ENCODE measurements at places on chromosomes 16 and 17. TPM values are rescaled to one million over a fixed set of nuclear protein-coding genes. Genes with fewer than 3 reads are reported as not detected.

GRCh38 chr16:67395458-67396158, 2.3 kb upstream of the TPPP3 start:
- DNase-seq: no peak

Gene KRTAP4-9
- total RNA-seq: not detected

DNA sequence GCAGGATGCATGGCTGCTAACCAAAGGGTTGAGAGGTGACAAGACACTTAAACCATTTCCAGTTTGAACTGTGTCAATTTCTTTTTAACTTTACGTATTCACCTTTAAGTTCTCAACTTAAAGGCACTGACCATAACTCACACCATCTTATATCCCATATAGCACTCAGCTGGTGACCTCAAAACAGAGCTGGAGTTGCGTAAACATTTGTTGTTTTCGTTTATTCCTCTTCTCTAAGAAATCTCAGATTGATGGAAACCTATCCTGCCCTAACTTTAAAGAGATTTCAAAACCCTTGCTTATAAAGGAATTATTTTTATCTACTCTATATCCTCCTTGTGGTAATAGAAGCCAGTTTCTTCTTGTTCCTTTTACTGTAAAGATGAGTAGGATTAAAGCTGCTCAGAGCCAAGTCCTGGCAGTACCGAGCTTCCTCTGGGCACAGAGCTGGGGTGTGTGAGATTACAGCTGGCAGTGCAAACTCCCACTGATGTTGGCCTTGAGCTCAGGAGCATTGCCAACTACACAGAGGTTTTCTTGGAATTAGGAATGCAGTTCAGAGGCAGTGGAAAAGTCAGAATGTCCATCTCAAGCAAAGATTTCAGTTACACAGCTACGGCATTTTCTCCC, 1.3 kb downstream of the KCTD2 start:
- DNase-seq: no peak

Gene SEPTIN1
- total RNA-seq: 183 TPM

- peak; percentile 59 for DNase-seq
Measured at GRCh38 chr17:38870259-38871165, 654 bp downstream of the LASP1 start.

Gene HID1
- total RNA-seq: 0.64 TPM

Gene P3H4
- total RNA-seq: 5.9 TPM

Gene VKORC1
- total RNA-seq: 44.2 TPM

- DNase-seq: no peak
Measured at GRCh38 chr17:39753514-39754160, 15.9 kb downstream of the GRB7 start.

DNA sequence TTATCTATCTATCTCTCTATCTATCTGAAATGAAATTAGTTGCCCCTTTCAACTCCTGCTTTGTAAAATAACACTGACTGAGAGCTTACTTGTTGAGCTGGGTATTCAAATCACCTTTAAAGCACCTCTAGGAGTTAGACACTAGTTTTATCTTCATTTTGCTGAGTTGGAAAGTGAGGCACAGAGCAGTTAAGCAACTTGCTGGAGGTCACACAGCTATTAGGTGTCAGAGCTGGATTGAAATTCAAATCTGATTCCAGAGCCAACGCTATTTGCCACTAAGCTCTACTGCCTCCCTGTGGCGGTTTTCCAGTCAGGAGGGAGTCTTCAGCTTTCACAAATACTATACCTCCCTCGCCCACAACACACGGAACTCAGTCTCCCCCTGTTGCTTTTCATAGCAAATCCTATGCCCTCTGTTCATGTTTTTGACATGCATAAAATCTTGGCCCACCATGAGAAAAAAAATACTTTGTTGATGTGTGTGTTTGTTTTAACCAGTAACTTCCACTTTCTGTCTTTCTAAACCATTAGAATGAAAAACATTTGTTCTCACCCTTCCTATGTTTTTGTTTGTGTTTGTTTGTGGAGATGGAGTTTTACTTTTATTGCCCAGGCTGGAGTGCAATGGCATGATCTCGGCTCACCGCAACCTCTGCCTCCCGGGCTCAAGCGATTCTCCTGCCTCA, 74.8 kb upstream of the SMURF2 start:
- peak; percentile 53 for DNase-seq

Gene LPO
- 0.13 TPM for total RNA-seq

GRCh38 chr16:79050063-79050462, 550.5 kb downstream of the MAF start:
- no peak for DNase-seq

Gene PRR29
- total RNA-seq: 0.40 TPM

Gene GDPD3
- 7.9 TPM for total RNA-seq
